ENCODE measurements at places on chromosomes 2 and 18. TPM values are rescaled to one million over a fixed set of nuclear protein-coding genes. Genes with fewer than 3 reads are reported as not detected.

AQP12B gene
- polyA plus RNA-seq: 1.3 TPM

TRABD2A gene
- polyA plus RNA-seq: 0.14 TPM

ATP6V1C2 gene
- polyA plus RNA-seq: 2.9 TPM

ARID5A gene
- not detected for polyA plus RNA-seq

AGXT gene
- polyA plus RNA-seq: not detected

DES gene
- 2,703 TPM for polyA plus RNA-seq

C2orf78 gene
- polyA plus RNA-seq: not detected

WNT10A gene
- polyA plus RNA-seq: 1.8 TPM

AKAIN1 gene
- polyA plus RNA-seq: 0.24 TPM

SULT1C2 gene
- 0.32 TPM for polyA plus RNA-seq

RAB6D gene
- 1.4 TPM for polyA plus RNA-seq

FBXO15 gene
- 0.63 TPM for polyA plus RNA-seq

SERPINB12 gene
- polyA plus RNA-seq: 0.92 TPM

MTCL1 gene
- 28.9 TPM for polyA plus RNA-seq

PSMA8 gene
- polyA plus RNA-seq: not detected

LHCGR gene
- polyA plus RNA-seq: not detected

C2orf80 gene
- not detected for polyA plus RNA-seq

FNDC4 gene
- polyA plus RNA-seq: 6.2 TPM

CCDC74A gene
- polyA plus RNA-seq: 2.3 TPM

PPIG gene
- 52.7 TPM for polyA plus RNA-seq

SLC16A14 gene
- polyA plus RNA-seq: 3.4 TPM

CIB4 gene
- polyA plus RNA-seq: not detected

SKA1 gene
- 4.4 TPM for polyA plus RNA-seq

TGIF1 gene
- polyA plus RNA-seq: 42.6 TPM

MAP2 gene
- 21.1 TPM for polyA plus RNA-seq

FAM228A gene
- 0.77 TPM for polyA plus RNA-seq

DCTN1 gene
- 99.4 TPM for polyA plus RNA-seq

HOXD13 gene
- 0.39 TPM for polyA plus RNA-seq

MAL gene
- 3.7 TPM for polyA plus RNA-seq

CHMP1B gene
- 22.8 TPM for polyA plus RNA-seq

MAP3K20 gene
- polyA plus RNA-seq: 101 TPM

PLA2R1 gene
- polyA plus RNA-seq: 1.7 TPM

C2orf49 gene
- 14.8 TPM for polyA plus RNA-seq

ACMSD gene
- not detected for polyA plus RNA-seq

Data from muscle of arm (tissue), 14 donors.